ENCODE measurements at places on chromosomes 6 and 20. TPM values are rescaled to one million over a fixed set of nuclear protein-coding genes. Genes with fewer than 3 reads are reported as not detected.

DNA sequence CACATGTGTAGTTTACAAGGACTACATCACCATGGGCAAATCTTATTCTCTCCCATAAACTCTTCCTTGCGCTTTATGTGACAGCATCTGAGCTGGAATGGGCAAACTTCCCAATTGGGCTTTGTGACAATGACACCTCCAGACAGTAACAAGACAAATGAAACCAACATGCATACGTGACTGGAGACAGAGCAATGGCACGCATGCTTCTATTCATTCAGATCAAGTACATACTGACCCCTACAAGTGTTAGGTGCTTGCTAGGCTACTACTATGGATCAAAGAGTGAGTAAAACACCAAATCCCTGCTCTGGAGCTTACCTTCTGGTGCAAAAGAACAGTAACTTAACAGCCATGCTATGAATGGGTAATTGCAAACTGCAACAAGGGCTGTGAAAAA lies 394.9 kb downstream of the BTBD9 start:
- DNase-seq, result no peak

GRCh38 chr20:20201124-20201523 lies 148.8 kb downstream of the CFAP61 start:
- no peak for DNase-seq

- DNase-seq, result no peak
These were observed 52.7 kb downstream of the RSPH3 start for GRCh38 chr6:158947284-158947683.

GRCh38 chr20:10242166-10242565 lies 23.5 kb downstream of the SNAP25 start:
- no peak for DNase-seq

DNA sequence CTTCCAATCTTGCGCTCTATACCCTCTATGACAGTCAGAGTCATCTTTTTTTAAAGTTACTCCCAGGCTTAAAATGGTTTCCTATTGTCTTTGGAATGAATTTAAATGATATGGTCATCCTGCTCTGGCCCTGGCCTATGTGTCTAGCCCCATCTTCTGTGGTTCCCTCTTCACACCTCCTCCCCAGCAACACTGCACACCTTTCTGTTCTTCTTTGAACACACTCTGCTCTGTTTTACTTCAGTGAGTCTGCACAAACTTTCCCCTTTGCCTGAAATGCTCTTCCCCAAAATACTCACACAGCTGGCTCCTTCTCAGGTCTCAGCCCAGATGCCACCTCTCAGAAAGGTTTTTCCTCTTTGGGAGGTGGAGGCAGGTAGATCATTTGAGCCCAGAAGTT lies 132.7 kb downstream of the FYN start:
- DNase-seq, result no peak

GRCh38 chr20:8175741-8176675 lies 43.9 kb downstream of the PLCB1 start:
- DNase-seq, result no peak

DNA sequence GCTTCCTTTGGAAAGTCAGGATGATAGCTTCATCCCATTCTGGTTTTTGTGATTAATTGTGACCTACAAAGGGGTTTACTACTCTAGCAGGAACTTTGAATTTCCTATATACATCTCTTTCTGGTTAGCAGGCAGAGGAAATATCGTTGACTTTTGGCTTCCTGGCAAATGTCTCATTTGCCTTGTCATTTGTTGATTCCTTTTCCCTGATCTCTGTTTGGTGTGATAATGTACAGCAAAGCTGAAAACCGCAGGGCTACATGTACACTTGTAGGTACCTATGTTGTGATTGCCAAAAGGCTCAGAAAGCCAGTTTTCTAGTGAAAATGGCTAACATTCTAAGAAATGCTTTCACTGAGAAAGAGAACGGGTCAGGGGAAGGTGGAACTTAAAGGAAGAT lies 44.3 kb downstream of the TOP1 start:
- no peak for DNase-seq

DNA sequence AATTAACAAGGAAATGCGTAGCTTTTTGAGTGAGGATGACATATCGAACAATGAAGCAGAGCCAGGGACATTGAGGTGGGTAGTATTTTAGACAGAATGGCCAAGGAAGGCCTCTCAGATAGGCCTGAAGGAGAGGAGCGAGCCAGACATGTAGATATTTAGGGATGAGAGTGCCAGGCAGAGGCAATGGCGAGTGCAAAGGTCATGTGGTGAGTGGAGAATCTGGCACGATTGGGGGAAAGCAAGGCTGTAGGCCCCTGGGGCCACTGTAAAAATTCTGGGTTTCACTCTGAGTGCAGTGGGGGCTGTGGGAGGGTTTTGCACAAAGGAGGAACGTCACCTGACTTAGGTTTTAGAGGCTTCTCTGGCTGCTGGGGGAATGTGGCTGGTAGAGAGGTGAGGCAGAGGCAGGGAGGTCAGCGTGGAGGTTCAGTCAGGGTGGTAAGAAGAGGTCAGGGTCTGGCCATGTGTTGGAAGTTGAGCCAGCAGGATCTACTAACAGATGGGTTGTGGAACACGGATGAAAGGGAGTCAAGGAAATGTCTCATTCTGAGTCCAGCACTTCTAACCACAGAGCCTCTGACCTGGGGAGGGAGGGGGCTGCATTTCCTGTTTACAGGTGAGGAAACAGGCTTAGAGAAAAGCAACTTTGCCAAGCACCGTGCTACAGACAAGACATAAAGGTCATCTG lies 11.3 kb downstream of the SIRPA start:
- DNase-seq, result no peak

- no peak for DNase-seq
These were observed 69.6 kb downstream of the GMDS start for GRCh38 chr6:2175825-2176224.

DNA sequence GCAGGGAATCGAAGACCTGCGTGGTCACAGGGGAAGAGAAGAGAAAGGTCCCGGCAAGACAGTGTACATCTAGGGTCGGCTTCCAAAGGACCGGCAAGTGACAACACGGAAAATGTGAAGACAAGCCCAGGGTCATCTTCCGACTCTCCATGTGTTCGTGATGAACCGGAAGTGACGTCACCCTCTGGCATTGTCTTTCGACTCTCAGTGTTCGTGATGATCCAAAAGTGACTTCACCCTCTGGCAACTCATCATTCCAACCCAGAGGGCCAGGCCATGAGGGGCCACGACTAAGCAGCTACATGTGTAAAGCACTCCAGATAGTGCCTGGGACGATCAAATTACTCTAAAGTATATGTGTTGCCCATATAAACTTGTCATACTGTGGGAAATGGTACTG lies 290.8 kb downstream of the THBS2 start:
- no peak for DNase-seq

DNA sequence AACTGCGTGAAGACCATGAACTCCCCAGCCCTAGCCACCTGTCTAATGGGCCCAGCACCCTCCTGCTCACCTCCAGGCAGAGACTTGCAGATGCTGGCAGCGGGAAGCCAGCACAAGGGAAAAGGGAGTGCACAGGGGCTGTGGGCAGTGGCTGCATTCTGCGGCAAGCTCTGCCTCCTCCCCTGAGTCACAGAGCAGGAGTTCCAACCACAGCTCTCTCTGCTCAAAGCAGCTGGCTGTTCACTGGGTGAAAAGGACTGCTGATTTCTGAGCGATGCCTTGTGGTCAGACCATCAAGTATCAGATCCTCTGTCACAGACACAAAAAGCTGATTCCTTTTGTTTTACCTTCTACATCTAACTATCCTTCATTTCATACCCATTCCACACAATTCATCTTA lies 10.5 kb downstream of the NKX2-2 start:
- no peak for DNase-seq

DNA sequence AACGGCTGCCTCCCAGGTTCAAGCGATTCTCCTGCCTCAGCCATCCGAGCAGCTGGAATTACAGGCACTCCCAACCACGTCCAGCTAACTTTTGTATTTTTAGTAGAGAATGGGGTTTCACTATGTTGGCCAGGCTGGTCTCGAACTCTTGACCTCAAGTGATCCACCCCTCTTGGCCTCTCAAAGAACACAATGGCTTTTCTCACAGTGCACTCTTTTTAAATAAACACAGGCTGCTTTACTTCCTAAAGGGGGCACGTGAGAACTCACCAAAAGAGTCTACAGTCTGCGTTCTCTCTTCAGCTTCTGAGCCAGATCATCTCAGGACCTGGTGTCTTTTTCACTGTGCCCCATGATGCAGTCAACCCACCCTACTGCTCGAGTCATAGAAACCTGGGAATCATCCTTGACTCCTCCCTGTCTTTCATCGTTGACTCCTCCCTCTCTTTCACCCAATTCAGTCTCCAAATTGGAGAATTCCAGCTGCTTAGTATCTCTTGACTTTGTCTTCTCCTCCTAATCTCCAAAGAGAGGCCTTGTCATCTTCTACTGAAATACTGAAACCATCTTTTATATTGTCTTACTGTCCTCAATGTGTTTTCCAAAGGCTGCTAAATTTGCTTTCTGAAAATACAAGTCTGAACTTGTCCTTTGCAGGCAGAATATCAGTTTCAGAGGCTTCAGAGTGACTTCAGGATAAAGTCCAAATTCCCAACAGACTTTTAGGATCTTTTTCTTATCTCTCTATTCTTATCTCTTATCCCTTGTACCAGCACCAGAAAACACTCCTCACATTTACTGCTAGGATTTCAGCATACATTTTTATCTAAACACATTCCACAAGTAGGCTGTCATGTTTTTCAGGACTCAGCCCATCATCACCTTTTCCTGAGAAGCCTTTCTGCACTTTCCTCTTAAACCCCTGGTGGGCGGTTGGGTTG lies 323.4 kb downstream of the SYNE1 start:
- no peak for DNase-seq

DNA sequence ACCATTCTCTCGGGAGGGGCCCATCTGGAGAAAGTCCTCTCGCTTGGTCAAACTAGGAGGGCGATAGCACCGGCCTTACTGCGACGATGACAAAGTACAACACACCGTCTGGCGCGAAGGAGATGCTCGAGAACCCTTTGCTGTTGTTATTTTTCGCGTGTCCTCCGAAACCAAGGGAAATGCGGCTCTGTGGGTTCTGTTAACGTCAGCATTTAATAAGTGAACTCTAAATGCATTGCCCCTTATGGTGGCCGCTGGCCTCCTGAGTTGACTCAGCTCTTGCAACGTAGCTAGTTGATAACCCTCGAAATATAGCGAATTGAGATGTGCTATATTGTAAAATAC lies 577 bp upstream of the SCAND1 start:
- no peak for DNase-seq

DNA sequence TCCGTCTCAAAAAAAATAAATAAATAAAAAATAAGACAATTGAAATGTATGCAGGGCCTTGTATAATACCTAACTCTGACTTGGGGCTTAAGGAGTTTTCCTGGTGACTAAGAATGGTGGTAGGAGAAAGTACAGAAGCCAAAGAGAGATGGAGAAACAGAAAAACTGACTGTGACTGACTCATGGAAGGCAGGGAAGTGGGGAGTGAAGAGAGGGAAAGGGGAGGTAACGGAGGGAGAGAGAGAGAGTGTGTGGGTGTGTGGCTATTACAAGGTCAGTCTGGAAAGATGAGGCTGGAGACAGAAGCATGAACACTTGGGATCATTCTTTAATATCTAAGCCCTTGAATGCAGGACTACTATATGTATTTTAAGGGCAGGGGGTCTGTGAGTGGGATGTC lies 38.5 kb downstream of the SNRNP48 start:
- no peak for DNase-seq

DNA sequence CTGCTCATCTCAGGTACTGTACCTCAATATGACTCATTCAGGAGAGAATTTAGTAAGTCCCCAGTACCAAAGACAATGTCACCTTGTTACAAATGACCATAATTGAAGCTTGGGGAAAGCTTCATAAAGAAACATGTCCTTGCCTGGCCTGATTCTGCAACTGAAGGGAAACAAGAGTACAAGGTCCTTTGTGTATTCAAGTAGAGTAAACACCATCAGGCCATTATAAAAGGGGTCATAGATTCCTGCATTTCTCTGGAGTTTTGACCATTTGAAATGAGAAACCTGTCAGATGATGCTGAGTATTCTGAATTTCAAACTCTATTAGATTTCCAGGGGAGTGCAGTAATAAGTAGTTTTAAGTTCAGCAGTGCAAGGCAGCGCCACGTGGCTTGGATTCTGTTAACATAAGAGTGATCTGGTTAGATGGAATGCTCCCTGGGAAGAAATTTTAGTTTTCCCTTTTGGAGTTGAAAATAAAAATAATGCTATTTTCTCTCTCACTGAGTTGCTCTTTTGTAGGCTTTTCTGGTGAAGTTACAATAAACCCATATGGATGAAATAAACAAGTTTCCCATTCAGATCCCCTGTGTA lies 1054.3 kb downstream of the EPHA7 start:
- DNase-seq, result no peak

- DNase-seq, result no peak
These were observed 144.0 kb downstream of the GJA1 start for GRCh38 chr6:121579478-121579877.

DNA sequence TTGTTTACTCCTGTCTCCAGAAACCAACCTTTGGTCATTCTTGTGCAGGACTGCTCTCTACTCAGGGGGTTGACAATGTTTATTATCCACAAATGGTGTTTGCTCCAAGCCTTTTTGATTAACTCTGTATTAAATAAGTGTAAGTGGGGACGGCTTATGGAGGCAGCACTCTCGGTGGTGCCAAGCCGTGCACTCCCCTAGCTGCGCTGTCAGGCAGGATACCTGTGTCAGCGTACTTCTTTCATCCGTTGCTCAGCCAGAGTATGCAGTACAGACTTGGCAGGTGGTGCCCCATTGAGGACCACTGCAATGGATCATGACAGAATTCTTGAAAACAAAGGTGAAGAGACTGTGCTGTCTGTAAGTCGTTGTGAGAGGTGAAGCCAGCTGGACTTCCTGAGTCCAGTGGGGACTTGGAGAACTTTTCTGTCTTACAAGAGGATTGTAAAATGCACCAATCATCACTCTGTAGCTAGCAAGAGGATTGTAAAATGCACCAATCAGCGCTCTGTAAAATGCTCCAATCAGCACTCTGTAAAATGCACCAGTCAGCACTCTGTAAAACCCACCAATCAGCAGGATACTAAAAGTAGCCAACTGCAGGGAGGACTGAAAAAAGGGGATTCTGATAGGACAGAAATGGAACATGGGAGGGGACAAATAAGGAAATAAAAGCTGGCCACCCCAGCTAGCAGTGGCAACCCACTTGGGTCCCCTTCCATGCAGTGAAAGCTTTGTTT lies 480.0 kb downstream of the MEI4 start:
- DNase-seq, result no peak

GRCh38 chr20:10992731-10993130 lies 318.9 kb upstream of the JAG1 start:
- DNase-seq, result no peak

DNA sequence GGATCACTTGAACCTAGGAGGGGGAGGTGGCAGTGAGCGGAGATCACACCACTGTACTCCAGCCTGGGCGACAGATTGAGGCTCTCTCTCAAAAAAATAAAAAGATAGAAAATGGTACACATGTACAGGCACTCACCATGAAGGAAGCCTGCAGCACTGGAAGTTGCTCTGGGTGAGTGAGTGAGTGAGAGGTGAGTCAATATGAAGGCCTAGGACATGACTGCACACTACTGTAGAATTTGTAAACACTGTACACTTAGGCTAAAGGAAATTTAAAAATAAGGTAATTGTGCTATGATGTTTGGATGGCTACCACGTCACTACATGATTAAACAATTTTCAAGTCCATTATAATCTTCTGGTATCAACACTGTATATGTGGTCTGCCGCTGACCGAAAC lies 216.2 kb downstream of the FOXC1 start:
- no peak for DNase-seq

The ADGRB3 gene
- 237 TPM for total RNA-seq

The CLPSL1 gene
- not detected for total RNA-seq

The C20orf173 gene
- total RNA-seq, result not detected

The RNF39 gene
- 0.18 TPM for total RNA-seq

The CNKSR3 gene
- total RNA-seq, result 1.7 TPM

The TP53TG5 gene
- total RNA-seq, result not detected

The NR2E1 gene
- not detected for total RNA-seq

The CENPW gene
- total RNA-seq, result 8.6 TPM

The RALGAPB gene
- 63.0 TPM for total RNA-seq

The TP53INP2 gene
- 5.6 TPM for total RNA-seq

The MAP7 gene
- 7.9 TPM for total RNA-seq

All from cerebellum (tissue), 4 donors.